Neural crest cell (in vitro differentiated cells): ENCODE measurements at places on chromosomes 2 and 18. TPM values are rescaled to one million over a fixed set of nuclear protein-coding genes. Genes with fewer than 3 reads are reported as not detected.

DNA sequence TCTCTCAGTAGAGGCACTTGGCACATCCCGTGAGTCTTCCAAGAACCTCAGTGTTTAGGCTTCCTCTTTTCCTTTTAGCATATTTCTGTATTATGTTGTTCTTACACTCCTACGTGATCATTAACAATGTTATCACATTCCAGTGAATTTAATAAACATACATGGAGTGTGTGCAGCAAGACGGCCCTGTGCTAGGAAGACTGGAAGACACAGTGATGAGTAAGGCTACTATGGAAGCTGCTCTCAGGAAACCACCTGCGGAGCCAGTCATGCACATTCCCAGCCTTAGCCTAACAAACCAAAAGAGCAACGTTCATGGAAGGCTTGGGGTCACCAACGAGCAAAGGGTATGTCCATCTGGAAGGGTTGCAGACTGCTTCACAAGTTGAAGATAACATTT, 103.4 kb downstream of the ETAA1 start:
- DNase-seq, result no peak

DNA sequence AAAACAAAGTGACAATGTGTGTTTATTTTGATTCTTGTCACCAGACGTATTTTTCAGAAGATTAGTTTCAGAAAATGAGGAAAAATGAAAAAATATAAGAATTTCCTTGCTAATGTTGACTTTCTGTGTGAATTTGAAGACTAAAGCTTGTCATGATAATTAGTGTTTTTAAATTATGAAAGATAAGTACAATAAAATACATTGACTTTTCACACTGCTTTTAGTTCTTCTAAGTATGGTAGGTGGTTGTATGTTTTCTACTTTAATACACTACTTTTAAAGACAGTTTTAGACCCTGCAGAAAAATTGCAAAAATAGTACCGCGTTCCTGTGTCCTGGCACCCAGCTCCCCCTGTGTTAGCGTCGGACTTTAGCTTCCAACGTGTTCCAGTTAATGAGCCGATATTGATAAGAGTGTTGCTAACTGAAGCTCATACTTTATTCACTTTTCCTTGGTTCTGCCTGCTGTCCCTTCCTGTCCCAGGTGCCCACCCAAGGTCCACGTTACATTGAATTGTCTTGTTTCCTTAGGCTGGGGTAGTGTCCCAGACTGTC, 695 bp downstream of the RBFA start:
- DNase-seq, result no peak

Gene SLC8A1
- total RNA-seq, result 4.2 and 4.7 TPM in 2 replicates

GRCh38 chr2:128746356-128746755, 427.7 kb upstream of the HS6ST1 start:
- no peak for DNase-seq

DNA sequence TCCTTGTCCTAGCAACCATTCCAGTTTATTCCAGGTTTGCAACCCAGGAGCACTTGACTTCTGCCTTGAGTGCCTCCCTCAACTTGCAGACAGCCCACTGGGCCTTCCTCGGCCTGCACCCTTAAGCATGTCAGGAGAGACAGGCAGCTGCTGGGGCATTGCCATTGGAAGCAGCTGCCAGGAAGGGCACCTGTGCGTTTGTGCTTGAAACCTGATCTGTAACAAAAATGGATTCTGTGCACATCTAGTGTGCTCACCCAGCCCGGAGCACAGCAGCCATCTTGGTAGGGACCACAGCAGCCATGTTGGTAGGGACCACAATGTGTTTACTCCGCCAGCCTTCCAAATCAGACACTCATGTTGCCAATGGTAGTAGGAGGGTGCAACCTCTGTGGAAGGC, 44.3 kb upstream of the GLI2 start:
- no peak for DNase-seq

DNA sequence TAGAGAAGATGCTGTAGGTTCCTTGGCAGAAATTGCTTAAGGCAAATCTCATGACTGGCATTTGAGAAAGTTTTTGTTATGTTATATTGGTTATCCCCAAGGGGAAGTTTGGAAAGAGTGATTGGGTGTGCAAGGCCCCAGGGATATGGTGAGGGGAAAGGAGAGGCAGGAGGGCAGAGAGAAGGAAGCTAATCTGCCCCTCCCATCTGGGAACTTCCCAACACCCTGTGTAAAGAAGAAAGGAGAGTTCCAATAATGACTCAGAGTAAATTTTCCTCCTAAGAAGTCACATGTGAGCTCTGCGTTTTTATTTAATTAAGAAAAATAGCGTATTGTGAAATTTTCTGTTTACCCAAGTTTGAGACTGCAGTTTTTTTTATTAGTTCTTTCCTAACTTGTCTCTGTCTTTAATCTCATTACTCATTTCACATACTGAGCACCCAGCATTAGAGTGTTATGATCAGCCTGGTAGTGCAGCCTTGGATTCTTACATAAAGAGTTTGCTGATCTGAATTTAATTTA, 3.1 kb upstream of the KYNU start:
- no peak for DNase-seq

DNA sequence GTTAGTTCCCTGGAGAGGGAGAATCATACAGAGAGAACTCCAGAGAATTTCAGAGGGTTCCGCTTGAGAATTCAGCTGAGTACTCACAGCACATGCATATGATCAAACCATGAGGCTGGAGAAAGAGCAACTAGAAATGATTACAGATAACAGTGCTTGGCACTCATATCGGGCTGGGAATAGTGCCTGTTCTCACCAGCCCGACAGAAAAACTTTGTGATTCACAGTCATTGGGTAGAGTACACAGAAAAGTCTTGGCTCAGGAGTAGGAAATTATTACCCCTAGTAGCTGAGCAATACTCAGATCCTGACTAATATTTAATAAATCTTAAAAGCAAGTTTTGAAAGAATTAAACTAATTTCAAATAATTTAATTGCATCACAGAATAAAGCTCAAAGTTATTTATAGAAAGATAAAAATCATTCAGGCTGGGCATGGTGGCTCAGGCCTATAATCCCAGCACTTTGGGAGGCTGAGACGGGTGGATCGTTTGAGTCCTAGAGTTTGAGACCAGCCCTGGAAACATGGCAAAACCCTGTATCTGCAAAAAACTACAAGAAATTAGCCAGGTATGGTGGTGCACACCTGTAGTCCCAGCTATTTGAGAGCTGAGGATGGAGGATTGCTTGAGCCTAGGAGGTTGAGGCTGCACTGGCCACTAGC, 6.8 kb downstream of the WDPCP start:
- DNase-seq, result no peak

GRCh38 chr2:54977149-54977548, 73.1 kb downstream of the RTN4 start:
- DNase-seq, result no peak

DNA sequence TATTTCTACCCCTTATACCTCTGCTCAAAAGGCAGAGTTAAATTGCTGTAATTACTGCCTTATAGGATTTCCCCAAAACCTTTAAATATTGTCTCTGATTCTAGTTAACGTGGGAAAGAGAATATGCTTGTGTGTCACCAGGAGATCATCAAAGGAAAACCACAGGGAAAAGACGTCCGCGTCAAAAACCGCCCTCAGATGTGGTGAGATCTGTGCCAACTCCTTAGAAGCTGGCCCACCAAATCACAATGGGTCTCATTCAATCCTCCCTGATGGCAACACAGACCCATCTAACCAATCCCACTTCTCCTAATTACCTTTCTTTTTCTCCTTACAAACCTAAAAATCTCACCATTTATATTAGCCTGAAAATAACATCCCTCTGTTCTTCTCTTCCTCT, 25.4 kb downstream of the VPS54 start:
- DNase-seq, result no peak

- no peak for DNase-seq
Measured at GRCh38 chr2:127423880-127424279, 5.7 kb downstream of the PROC start.

DNA sequence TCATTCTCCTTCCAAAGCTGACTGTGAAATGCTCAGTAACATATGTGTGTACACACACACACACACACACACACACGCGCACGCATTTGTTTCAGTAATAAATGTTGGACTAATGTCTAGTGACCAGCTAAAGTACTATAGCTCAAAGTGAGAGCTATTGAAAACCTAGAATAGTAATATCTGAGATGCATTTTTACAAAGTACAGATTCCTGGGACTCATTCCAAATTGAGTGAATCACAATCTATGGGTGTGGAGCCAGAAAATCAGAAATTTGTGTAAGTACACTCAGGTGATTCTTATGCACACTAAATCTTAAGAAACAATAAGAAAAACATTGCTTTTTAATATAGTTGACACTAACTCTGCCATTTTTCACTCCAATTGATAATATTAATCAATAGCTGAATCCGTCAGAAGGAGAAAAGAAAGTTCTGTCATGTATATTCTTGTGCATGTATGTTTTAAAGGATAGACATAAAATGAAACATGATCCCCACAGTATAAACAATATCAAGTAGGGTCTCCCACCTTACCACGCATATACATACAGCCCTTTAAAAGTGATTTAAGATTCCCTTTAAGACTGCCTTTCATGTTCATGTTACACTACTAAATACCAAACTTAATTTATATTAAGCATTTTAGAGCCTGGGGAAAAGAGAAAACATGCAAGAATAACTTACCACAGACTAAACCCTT, 123.5 kb downstream of the ATAD2B start:
- DNase-seq, result no peak

DNA sequence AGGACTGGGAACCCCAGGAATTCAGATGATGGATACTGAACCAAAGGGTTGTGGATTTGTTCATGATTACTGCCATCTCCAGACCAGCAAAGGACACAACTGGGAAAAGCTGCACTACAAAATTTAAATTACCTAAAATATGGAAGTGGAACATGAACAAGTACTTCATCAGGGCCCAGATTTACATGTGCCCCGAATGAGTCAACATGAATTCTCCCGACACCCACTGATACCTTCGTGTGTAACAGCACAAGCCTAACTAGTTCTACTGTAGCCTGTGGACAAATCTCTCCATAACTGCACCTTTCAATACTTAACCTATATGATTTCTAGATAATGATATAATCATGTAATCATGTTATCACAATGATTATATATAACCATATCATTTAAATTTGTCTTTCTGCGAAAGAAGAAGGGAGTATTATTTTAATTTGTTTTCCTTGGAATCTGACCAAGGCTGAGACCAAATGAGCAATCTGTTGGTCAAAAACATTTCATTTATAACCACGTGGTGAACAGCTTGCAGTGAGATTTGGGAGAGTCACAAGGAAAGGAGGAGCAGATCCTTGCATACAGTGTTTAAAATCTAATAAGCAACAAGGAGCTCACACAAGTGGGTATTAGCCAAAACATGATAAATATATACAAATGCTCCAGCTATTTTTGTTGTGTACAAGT, 70.5 kb downstream of the CACNB4 start:
- DNase-seq, result no peak

Gene GPC1
- total RNA-seq, result 88.6 and 89.9 TPM in 2 replicates

Gene POTEC
- not detected in 2 replicates for total RNA-seq

Gene CIB4
- not detected in 2 replicates for total RNA-seq

GRCh38 chr2:236646441-236646840, 76.8 kb downstream of the ACKR3 start:
- DNase-seq, result no peak

Gene SNRNP200
- 248 and 250 TPM in 2 replicates for total RNA-seq

DNA sequence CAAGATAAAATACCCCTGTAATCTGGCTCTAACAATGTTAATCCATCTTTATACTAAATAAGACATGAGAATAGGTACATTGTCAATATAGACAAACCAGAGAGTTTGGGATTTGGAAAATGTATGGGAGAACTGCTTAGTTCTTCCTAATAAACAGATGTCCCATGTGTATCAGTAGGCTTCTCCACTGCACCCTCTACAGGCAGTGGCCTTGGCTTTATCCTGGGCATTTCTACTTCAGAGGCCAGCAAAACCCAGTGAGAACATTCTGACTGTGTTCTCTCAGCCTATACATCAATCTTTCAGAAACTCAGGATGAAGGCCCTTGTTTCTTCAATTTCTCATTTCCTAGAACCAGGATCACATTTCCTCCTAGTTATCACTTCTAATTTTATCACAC, 1167.5 kb upstream of the ACVR2A start:
- DNase-seq, result no peak

Gene TCF23
- total RNA-seq, result not detected in 2 replicates

Gene GRHL1
- 2.0 and 3.4 TPM in 2 replicates for total RNA-seq

Gene ZFP36L2
- total RNA-seq, result 39.8 and 39.9 TPM in 2 replicates

- DNase-seq, result peak; percentile 56
Measured at GRCh38 chr18:26655525-26656430, 107.4 kb upstream of the KCTD1 start.

Gene E2F6
- 28.5 and 28.9 TPM in 2 replicates for total RNA-seq

DNA sequence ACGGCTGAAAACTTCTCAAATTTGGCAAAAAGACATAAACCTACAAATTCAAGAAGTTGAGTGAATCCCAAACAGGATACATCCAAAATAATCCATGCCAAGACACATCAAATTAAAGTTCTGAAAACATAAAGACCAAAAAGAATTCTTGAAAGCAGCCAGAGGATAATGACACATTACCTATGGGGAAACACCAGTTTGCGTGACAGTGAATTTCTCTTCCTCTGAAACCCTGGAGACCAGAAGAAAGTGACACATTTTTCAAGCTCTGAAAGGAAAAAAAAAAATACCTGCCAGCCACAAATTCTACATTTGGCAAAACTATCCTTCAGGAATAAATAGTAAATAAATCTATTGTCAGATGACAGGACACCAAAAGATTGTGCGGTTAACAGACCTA, 86.0 kb upstream of the AFF3 start:
- DNase-seq, result no peak

- no peak for DNase-seq
Measured at GRCh38 chr2:174600349-174600748, 2.7 kb upstream of the WIPF1 start.
